ENCODE measurements at places on chromosomes 5 and 9. TPM values are rescaled to one million over a fixed set of nuclear protein-coding genes. Genes with fewer than 3 reads are reported as not detected.

The RNF208 gene
- total RNA-seq, result 1.2 TPM

The CDX1 gene
- not detected for total RNA-seq

The KIF2A gene
- total RNA-seq, result 33.8 TPM

The PTGDS gene
- total RNA-seq, result 77.5 TPM

DNA sequence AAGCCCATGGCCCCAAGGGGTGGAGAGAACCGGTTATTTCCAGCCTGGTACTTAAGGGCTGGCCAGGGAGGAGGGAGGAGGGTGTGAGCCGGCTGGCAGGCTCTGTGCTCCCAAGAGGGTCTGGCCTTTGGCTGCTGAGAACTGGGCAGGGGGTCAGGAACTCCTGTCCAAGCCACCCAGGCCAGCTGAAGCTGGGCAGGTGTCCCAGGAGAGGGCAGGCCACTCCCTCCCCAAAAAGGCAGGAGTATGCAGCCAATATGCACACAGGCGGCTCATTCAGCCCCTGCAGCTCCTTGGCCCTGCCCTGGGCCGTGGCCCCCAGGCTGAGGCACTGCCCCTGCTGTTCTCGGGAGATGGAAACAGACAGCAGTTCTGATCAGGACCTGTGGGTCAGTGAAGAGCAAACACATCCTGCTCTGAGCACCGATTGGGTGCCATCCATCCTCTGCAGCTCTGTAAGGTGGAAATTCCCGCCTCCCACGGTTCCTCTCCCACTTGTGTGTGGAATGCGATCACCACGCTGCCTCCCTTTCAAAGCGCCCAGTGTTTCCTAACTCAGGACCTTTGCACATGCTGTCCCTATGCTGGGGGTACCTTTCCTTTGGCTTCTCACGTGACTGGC, 17.1 kb upstream of the KIF12 start:
- peaks cover 6% of the 10 kb centered on the region for H3K4me1 ChIP-seq
- no peak overlapping the region for H3K27ac ChIP-seq
- no peak for DNase-seq

- no peak overlapping the region for H3K4me3 ChIP-seq
- H3K27ac ChIP-seq, result no peak overlapping the region
- H3K4me1 ChIP-seq, result no peaks in the 10 kb centered on the region
- no peaks in the 10 kb centered on the region for H3K27me3 ChIP-seq
- DNase-seq, result no peak
These were observed 127.0 kb upstream of the PALM2AKAP2 start for GRCh38 chr9:109652971-109653370.

- DNase-seq, result no peak
- no peaks in the 10 kb centered on the region for H3K27me3 ChIP-seq
- no peak overlapping the region for H3K27ac ChIP-seq
- no peaks in the 10 kb centered on the region for H3K4me1 ChIP-seq
- H3K4me3 ChIP-seq, result no peak overlapping the region
These were observed 2031.7 kb downstream of the EFNA5 start for GRCh38 chr5:105639068-105639467.

DNA sequence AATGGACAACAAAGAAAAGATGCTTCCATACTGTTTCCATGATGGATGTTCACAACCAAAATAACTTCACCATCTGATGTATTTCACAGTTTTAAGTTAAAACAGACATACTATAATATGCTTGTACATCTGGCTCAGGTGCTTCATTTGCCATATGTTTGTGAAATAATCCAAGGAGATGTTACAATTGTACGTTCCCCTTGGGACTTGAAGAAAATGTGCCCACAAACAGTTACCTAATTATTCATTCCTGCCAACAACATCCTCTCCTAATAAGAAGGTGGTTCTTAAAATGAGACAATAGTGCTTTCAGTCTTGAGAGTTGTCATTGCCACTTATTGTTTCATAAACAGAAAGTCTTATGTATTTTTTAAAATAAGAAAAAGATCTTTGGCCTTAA, 33.1 kb upstream of the SMARCA2 start:
- no peak overlapping the region for H3K27ac ChIP-seq

- H3K4me3 ChIP-seq, result no peak overlapping the region
- peak; percentile 94 for DNase-seq
- H3K4me1 ChIP-seq, result peaks cover 17% of the 10 kb centered on the region
- H3K27me3 ChIP-seq, result no peaks in the 10 kb centered on the region
- H3K36me3 ChIP-seq, result no peaks in the 10 kb centered on the region
These were observed 235.3 kb downstream of the SYK start for GRCh38 chr9:91036826-91037510.

DNA sequence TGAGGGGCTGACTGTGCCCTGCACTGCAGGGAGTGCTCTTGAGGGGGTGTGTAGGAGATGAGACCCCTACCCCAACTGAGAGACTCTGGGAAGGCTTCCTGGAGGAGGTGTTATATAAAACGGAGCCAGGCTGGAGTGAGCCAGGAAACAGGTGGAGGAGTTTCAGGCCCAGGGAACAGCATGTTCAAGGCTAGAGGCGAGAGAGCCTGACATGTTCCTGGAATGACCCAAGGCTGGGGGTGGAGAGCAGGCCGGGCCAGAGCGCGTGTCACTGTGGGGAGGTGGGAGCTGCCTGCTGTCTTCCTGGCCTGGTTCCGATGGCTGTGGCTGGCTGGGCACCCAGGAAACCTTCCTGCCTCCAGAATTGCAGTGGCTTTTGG, 48.7 kb downstream of the RXRA start:
- DNase-seq, result peak; percentile 97
- peak overlapping the region; percentile 97 for H3K27ac ChIP-seq
- no peaks in the 10 kb centered on the region for H3K36me3 ChIP-seq
- H3K27me3 ChIP-seq, result no peaks in the 10 kb centered on the region

All from esophagus muscularis mucosa (tissue), 4 donors.